ENCODE measurements at places on chromosomes 1 and 21. TPM values are rescaled to one million over a fixed set of nuclear protein-coding genes. Genes with fewer than 3 reads are reported as not detected.

DNA sequence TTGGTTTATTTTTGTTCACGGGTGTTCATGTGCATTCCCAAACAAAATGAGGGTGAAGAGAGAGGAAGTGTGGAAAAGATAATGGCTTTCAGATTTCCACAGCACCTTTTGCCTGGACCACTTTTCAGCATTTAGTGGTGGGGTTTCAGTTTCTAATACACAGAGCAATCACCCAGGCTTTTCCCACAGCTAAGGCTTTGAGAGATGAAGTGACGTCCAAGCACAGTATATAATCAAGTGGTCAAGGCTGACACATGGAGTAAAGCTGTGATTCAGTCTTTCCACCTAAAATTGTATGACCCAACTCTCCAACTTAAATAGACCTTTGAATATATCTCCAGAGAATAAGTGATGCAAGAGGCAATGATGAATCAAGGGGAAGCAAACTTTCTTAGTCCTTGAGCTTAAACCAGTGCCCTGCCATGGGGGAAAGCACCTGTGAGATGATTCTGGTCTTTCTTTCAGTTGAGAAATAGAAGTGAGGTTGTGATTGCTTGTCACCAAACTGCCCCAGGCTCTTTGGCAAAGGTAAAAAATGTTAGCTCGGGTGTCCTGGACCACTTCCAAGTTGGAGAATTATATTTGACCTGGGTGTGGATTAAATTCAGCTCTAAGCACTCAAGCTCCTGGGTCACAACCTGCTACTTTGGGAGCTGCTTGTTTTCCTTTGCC lies 2.4 kb upstream of the PIK3R3 start:
- peak; percentile 28 for DNase-seq

FAM43B gene
- total RNA-seq: 0.29 TPM

CSF3R gene
- total RNA-seq: not detected

DNA sequence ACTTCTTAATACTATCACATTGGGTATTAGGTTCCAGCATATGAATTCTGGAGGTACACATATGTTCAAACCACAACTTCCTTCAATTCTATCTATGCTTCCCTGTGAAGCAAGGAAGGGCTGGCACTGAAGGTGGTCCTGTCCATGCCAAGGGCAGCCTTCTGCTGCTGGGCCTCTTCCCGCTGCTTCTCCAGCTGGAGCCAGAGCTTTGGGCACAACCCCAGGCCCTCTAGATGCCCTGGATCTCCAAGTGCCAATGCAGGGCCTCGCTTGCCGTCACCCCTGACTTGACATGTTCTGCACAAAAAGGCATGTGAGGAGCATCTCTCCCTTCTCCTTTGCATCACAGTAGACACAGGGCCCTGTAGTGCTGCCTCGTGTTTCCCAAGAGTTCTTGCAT lies 62.6 kb downstream of the STYXL2 start:
- DNase-seq: no peak

DNA sequence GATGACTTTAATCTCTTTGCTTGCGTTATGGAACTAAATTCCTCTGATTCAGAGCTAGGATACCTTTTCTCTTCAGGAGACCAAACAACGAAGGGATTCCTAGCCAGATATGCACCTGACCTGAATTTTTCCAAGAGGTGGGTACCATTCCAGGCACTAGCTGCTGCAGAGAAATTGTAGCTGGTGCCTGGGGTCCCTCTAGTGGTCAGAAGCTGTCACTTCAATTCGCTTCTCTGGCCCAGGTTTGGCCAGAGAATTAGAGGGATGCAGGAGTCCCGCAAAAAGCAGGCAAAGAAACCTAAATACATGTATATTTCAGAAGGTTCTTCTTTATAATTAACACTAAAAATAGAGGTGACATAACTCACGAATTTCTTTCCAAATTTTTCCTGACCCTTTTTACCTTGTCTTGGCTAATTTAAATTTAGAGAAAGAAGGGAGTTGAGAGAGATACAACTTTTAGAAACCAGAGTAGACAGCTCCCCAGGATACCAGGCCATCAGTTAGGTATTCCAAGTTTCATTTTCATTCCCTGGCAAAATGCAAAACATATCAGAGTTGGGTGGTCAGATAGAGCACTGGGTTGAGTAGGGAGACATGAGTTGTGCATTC lies 9.6 kb downstream of the ACKR1 start:
- DNase-seq: peak; percentile 44

Measured in Daoy (cell line).